Activated CD4-positive, alpha-beta memory T cell treated with anti-CD3 and anti-CD28 coated beads for 36 hours (primary cell): ENCODE measurements at places on chromosomes 2 and 18.

GRCh38 chr2:102051692-102052277 is 60.0 kb downstream of the IL1R2 start:
- no peak for DNase-seq

GRCh38 chr18:47422524-47422923 is 171.1 kb upstream of the SKOR2 start:
- DNase-seq = no peak

DNA sequence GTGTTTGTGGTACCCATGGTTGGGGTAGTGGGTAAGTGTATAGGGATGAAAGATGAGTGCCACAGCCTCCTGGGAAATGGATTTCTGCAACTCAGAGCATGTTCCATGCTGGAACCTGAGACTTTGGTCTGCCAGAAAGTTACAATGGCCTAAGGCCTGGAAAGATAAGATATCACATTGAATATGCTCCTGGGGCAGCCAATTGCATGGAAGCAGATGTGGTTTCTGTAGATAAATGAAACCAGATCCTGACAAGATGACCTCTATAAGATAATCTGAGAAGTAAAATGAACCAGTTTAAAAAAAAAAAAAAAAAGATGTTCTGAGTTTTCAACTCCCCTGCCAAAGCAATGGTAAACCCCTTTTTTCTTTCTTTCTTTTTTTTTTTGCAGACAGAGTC is 91.4 kb upstream of the NCK2 start:
- DNase-seq = no peak

DNA sequence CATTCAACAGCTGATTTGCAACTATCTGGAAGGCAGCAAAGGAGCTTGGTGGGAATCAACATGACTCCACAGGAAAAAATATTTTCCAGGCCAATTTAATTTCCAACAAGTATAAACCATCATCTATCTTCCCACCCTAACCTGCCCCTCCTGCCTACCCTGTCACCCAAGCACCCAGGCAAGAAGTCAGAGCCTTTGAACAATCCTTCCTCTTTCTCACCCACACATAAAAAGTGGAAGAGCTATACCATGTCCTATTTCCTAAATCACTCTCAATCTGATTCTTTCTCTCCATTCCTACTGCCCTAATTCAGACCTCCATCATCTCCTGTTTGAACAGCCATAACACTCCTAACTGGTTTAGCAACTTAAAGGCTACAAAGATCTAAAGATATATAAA is 12.7 kb downstream of the SPIRE1 start:
- DNase-seq = no peak

DNA sequence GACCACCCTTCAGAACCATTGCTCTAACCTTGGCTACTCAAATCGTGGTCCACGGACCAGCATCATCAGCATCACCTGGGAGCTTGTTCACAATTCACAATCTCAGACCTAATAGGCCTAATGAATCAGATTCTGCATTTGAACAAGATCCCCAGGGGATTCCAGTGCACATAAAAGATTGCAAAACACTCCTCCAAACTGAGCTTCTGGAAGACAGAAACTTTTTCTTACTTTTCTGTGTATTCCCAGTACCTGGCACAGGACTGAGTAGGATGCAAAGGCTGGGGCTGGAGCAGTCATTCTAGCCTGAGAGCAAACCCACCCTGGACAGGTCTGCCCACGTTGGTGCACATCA is 115.1 kb upstream of the COPS8 start:
- DNase-seq = no peak

DNA sequence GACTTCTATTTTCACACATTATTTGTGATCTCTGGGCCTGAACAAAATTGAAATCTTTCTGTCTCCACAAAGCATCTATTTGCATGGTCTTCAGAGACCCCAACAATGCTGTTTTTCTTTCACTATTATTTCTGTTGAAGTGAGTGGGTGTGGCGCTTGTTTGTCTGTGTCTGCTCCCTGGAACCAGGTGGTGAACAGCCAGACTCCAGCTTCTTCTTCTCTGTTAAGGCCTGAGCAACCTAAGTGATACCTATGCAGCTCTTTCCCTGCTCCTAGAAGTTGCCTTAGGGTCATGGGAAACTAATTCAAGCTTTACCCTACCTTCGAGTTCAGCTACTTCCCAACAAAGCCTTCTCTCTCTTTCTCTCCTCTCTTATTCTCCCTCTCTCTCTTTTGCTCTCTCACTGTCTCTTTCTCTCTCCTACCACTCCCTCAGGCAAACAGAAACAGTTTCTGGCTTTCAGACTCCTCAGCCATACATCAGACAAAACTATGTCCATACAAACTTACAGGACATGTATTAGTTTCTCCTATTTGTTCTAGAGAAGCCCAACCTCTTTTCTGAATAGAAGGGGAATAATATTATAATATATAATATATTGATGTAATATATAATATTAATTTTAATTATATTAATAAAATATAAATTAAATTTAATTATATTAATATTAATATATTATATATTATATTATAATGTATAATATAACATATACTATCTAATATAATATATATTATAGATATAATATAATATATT is 552.5 kb downstream of the DSC3 start:
- DNase-seq = no peak
